ENCODE measurements at places on chromosomes 12 and 14.
A peak's percentile ranks its signal among the peaks of the same experiment; 100 is the strongest.

DNA sequence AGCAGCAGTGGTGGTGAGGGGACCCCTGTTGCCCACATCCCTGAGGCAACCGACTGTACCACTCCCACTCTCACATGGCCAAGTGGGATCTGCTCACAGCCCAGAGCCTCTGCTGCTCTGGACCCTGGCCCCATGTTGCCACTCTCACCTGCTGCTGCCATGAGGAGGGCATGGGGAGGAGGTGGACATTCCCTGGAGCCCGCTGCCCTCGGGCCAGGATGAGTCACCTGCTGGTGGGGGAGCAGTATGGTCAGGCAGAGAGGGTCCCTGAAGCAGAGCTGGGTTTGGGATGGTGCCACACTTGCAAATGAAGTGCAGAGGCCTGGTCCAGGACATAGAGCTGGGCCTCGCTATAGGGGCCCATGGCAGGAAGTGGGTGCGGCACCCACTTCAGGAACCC lies 26.1 kb downstream of the SDR9C7 start:
- DNase-seq = peak; percentile 39

DNA sequence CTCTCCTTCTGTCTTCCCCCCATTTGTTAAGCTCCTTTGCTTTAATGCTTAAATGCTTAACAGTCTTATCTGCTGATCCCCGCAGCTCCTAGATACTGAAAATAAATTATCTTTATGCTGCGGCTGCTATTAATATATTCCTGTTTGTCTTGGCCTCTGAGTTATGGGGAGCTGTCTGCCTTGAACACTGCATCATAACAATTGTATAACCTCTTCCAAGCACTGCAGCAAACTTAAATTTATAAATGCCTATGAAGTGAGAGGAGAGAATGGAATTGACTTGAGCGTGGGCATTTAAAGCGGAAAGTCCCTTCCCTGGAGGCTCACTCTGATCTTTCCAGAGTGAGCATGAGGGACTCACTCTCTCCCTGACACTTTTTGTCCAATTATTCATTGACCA lies 23.1 kb upstream of the DCP1B start:
- no peak for DNase-seq

DNA sequence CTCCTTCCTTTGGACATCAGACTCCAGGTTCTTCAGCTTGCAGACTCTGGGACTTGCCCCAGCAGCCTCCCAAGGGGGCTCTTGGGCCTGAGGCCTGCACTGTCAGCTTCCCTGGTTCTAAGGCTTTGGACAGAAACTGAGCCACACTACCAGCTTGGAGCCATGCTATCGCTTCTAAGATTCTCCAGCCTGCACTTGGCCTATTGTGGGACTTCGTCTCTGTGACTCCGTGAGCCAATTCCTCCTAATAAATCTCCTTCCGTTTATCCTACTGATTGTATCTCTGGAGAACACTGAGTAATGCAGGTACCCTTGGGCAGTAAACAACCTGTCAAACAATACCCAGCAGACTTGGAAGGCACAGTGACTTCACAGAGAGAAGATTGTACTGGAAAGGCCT lies 24.9 kb upstream of the RHOJ start:
- DNase-seq = no peak

DNA sequence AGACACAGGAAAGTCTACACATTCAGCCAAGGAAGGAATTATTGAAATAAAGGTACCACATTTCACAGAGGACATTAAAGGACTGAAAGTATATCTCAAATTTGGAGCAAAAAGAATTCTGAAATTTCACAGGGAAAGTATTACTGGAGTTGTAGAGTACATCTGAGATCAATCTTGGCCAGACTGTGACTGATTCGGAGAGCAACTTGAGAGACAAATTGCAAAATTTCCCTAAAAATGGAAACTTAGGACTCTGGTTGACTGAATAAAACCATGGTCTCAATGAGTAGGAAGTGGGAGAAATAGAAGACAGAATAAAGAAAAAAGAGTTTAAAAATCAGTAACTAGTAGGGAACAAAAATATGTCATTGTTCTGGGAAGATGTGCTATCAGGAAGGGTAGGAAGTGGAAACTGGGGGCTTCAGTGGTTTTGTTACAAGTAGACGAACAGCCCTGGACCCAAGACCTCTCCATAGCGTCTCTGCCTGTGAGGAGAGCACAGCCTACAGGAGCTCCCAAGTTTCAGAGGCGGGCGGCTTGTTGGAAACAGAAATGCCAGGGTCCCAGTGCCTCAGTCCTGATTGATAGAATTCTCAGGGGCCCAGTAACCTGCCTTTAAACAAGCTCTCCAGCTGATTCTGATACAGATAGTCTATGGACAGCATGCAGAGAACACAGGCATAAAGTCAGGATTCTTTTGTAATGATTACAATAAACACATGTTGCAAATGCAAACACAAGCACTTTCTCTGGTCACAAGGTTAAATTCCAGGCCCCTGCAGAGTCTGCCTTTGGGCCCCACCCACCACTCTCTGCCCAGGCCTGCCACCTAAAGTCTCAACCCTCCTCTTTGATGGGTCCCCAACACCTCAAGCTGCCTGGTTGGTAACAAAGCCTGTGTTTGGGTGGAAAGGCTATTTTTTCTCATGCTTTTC lies 63.1 kb downstream of the BBS10 start:
- DNase-seq = no peak

- DNase-seq = no peak
Observed at GRCh38 chr12:74647256-74647655, 109.6 kb downstream of the ATXN7L3B start.

- peak; percentile 65 for DNase-seq
Observed at GRCh38 chr14:102323102-102323501, 3.6 kb downstream of the ZNF839 start.

GRCh38 chr12:104727726-104728465 lies 230.2 kb downstream of the SLC41A2 start:
- no peak for DNase-seq

GRCh38 chr14:60165547-60165876 lies 314 bp upstream of the DHRS7 start:
- DNase-seq = no peak

- peak; percentile 51 for DNase-seq
Observed at GRCh38 chr12:14454098-14454907, 88.8 kb downstream of the ATF7IP start.

DNA sequence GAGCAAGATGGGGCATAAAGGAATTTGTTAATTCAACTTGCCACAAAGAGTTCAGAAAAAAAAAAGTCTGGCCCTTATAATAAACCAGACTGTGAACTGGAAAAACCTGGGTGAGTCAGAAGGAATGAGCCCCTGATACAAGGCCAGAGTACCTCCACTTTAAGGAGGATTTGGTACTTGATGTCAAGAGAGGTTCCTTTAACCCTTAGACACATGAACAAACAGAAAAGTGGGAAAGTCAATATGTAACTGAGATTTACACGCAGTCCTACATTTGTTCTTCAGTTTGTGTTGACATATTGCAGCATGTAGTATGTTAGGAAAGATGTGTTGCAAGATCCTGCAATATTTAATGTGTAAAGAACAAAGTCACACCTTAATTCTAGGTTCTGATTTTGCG lies 14.2 kb upstream of the SLC38A4 start:
- peak; percentile 57 for DNase-seq

- no peak for DNase-seq
Observed at GRCh38 chr14:69464379-69464778, 20.1 kb upstream of the PLEKHD1 start.

DNA sequence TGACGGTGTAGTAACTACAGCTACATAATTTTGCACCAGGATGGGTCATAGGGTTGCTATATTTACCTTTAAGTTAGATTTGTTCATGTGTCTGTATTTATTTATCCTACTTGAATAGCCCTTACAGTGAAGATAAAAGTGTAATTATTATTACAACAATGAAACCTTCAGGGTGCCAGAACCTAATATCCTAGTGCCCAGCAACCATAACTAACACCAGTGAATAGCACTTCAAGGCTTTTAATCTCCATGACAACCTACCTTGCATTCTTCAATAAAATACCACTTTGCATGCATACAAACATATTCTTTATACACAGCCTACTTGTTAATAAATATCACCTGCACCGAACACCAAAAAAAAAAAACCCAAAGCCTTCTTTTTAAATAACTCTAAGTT lies 58.7 kb upstream of the G2E3 start:
- DNase-seq = no peak

GRCh38 chr12:68364893-68365725 lies 32.9 kb upstream of the MDM1 start:
- peak; percentile 70 for DNase-seq

- no peak for DNase-seq
Observed at GRCh38 chr14:24798911-24799462, 165.0 kb upstream of the GZMB start.

DNA sequence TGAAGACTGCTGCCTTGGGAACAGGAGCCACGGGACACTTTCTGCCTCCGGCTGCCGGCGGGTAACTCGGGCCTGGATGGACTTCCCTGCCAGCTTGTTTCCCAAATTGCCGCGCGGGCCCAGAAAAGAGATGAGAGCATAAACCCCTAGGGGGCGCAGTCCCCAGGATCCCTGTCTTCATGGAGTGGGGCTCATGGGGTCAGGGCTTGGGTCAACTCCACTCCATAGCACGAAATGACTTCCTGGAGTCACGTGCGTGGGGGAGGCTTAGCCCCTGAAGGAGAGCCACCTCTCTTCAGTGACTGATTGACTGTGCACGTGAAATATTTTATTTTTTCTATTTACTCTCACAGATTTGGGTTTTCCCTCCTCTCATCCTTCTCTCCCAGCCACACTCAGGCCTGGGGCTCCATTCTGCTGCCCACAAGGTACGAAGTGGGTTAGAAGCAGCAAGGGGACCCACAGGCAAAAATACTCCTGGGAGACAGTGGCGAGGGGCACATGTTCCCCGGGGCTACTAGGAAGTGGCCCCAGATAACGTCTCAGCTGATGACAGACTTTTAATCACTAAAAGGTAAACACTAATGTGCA lies 10.0 kb downstream of the PGF start:
- peak; percentile 22 for DNase-seq

- no peak for DNase-seq
Observed at GRCh38 chr12:3632256-3632655, 120.7 kb downstream of the CRACR2A start.

- peak; percentile 24 for DNase-seq
Observed at GRCh38 chr12:27733052-27733656, 22.5 kb downstream of the MRPS35 start.

GRCh38 chr12:26319511-26319910 lies 124.1 kb downstream of the SSPN start:
- peak; percentile 95 for DNase-seq

DNA sequence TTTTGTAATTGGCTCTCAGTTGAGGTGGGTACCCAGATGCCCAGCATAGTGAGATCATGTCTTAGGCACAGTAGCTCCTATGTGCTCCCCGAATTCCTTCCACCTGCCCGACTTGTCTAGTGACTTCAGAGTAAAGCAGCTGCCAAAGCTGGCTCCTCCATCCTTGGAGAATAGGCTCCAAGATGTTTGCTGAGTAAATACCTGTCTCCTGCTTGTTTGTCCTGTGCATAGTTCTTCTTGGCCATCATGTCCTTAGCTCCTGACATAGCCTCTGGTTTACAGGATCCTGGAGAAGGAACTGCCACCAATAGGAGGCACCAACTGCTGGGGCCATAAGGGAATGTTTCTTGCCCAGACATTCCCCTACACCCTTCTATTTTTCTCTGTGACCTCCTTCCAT lies 52.6 kb upstream of the CISTR start:
- no peak for DNase-seq

DNA sequence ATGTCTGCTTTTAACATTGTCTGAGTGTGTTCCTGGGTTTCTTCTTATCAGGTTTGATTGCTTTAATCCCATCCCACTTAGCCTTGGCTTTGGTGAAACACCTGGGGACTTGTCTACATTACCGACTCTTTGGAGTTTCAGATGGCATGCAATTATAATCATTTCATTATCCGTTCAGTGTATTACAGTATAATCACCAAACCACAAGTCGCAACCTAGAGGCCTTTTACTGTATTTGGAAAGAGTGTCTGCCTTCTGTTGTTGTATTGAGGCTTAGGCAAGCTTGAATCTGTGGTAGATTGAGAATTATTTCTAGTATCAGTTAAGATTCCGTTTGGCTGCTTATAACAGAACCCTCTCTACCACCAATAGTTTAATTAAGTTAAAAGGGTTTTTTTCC lies 103.9 kb downstream of the TGFB3 start:
- no peak for DNase-seq

DNA sequence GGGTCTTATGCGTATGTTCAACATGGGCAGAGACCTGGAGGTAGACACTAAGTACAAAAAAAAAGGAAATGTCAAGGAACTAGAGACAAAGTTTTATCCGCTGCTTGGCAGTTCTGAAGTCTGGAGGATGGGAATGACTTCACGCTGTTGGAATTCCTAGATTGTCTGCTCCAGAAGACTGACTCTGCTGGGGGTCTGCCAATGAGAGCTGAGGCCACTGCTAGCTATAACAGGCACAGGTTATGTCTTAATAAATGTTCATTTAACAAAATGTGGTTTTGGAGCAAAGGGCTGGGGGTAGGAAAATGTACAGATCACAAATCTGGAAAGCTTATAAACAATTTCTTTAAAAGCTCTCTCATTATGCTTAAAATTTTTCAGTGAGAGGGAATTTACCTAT lies 5.9 kb downstream of the RNASE8 start:
- DNase-seq = peak; percentile 84

- DNase-seq = no peak
Observed at GRCh38 chr12:237026-237815, 23.3 kb upstream of the SLC6A12 start.

GRCh38 chr14:99644723-99645544 lies at the start of gene HHIPL1:
Gene HHIPL1 (plus strand): TSS chr14:99645129. CDS start chr14:99645208, 79 bp downstream.
- DNase-seq = no peak

GRCh38 chr12:44774815-44775411 lies 101.2 kb downstream of the NELL2 start:
- DNase-seq = peak; percentile 1

DNA sequence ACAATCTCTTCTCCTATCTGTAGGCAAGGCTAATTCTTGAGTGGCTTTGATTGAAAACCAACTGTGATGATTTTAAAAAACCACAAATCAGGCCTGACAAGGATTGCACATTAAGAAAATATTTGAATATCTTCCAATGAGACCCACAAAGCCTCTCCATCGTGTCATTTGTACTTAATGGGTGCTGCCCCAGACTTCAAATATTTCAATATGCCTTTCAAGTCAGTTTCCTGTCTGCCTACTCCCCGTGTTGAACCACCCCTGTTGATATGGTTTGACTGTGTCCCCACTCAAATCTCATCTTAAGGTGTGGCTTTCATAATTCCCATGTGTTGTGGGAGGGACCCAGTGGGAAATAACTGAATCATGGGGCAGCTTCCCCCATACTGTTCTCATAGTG lies 159.7 kb upstream of the EGLN3 start:
- DNase-seq = peak; percentile 68

DNA sequence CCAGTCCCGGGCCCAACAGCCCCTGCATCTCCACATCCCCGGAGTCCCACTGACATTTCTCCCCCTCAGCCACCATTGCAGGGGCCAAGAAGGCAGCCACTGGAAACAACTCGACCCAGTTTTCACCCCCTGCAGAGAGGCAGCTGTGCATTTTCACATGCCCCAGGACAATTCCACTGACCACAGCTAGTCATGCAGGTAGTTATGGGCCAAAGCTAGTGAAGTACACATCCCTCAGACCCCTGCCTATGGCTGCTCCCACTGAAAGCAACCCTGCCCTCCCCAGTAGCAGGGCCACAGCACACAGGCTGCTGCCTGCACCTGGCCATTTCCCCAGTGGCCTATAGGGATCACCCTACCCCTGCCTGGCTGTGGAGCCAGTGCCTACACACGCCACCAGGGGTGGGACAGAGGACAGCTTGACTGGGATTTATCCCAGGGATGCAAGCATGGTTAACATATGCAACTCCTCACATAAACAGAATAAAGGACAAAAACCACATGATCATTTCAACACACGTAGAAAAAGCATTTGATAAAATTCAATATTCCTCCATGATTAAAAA lies 154.0 kb downstream of the NDUFA12 start:
- DNase-seq = no peak

- no peak for DNase-seq
Observed at GRCh38 chr12:10358969-10359368, 30.9 kb downstream of the KLRK1 start.
